ENCODE measurements at places on chromosomes 13 and 19. TPM values are rescaled to one million over a fixed set of nuclear protein-coding genes. Genes with fewer than 3 reads are reported as not detected.
A peak's percentile ranks its signal among the peaks of the same experiment; 100 is the strongest.

Gene ZNF763
- 1.3 TPM for total RNA-seq

Gene C19orf67
- total RNA-seq = not detected

Gene IL11
- total RNA-seq = 38.7 TPM

Gene LRP3
- 54.8 TPM for total RNA-seq

Gene ARL11
- 0.14 TPM for total RNA-seq

Gene NCR1
- not detected for total RNA-seq

Gene WDR87
- not detected for total RNA-seq

Gene LAIR1
- total RNA-seq = 1.0 TPM

Gene MISP3
- 1.5 TPM for total RNA-seq

Gene COL5A3
- 1.3 TPM for total RNA-seq

Gene METTL21C
- not detected for total RNA-seq

Gene ICAM5
- 0.38 TPM for total RNA-seq

Gene MRPL54
- 48.4 TPM for total RNA-seq

Gene KLHL26
- 7.5 TPM for total RNA-seq

Gene SLC25A23
- total RNA-seq = 68.6 TPM

Gene ZNF548
- 13.1 TPM for total RNA-seq

Gene DNAAF3
- 0.21 TPM for total RNA-seq

DNA sequence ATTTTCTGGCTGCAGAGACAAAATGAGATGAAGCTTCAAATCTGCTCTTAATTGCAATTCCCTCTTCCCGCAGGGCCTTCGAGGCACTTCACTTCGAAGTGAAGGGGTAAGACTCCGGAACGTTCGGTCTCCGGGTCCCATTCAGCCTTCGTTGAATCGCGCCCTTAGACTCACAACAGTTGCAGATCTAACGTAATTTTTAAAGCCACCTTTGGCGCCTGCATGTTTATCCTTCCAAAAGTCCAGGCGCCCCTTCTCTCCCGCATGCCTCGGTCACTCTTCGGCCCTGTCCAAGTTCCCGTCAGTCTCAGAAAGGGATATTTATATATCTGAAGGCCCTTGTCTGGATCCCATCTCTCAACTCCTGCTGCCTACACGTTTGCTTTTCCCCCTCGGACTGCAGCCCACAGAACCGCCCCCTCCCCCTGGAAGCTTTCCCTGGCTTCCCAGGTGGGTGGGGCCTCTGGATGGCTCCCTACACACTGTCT is 915 bp upstream of the KCTD12 start:
- DNase-seq = no peak

DNA sequence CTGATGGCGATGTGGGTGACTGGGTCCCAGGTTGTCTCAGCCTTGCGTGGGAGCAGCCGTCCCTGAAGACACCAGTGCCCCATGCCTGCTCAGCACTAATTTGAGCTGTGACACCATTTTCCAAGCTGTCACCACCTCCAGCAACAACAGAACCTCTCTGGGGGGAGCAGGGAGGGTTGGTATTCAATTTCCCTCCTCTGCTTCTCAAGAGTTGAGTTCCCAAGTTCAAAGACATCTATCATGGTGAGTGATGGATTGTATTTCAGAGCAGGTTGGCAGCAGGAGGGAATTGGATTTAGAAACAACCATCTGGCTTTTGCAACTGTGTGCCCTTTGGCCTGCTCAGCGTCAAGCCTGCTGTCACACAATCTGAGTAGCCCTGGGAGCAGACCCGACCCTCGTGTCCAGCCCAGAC is 46.9 kb upstream of the UQCRFS1 start:
- no peak for DNase-seq

DNA sequence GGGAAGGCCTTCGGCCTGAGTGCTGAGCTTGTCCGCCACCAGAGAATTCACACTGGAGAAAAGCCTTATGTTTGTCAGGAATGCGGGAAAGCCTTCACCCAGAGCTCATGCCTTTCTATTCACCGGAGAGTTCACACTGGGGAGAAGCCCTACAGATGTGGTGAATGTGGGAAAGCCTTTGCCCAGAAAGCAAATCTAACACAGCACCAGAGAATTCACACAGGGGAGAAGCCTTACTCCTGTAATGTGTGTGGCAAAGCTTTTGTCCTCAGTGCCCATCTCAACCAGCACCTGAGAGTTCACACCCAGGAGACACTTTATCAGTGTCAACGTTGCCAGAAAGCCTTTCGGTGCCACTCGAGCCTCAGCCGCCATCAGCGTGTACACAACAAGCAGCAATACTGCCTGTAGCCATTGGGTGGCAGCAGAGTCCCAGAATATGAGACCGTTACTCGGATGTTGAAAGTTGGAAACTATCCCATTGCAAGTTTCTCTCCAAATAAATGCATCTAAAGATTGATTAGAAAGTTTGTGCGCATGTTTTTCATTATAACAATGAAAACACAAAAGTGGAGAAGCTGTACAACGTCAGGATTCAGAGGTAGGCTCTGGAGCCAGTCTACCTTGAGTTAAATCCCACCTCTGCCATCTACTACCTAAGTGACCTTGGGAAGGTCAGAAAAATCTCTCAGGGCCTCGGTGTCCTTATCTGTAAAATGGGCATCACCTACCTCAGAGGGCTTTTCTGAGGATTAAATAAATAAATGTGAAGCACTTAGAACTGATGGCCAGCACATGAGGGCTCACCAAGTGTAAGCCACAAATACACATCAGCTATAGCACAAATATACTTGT is 21.1 kb downstream of the ZNF473 start:
- DNase-seq = no peak

- DNase-seq = no peak
These were observed 1.2 kb downstream of the ZNF8 start for GRCh38 chr19:58279925-58280316.

DNA sequence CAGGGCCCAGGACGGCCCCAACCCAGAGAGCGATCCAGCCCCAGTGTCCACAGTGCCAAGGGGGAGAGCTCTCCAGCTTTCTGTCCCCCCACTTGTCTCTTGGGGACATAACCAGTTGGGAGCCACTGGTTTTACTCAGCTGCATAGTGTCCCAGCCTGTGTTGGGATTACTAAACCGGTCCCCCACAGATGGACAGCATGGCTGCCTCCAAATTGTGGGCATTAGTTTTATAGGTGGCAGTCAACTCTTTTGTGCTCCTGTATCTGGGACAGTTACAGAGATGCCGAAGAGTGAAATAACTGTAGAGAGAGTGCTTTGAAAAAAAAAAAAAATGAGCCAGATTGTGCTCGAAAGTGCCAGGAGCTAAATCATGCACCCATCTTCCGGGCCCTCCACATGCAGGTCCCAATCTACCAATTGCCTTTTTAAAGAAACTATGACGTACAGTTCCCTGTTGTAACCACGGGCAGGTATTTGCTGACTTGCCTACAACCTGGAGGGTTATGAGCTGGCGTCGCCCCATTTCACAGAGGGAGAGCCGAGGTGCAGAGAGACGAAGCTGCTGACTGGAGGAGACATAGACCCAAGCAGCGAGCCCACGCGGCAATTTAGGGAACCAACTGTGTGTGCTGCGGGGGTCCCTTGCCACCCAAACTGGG is 2.4 kb upstream of the NFIC start:
- no peak for DNase-seq

- no peak for DNase-seq
These were observed 642.1 kb upstream of the ARGLU1 start for GRCh38 chr13:107209824-107210722.

DNA sequence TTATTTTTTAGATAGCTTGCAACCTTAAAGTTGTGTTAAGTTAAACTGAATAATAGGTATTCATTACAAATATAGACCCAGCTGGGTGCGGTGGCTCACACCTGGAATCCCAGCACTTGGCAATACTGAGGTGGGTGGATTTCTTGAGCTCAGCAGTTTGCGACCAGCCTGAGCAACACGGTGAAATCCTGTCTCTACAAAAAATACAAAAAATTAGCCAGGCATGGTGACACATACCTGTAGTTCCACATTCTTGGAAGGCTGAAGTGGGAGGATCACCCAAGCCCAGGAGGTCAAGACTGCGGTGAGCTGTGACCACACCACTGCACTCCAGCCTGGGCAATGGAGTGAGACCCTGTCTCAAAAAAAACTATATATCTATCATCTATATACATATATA is 386.5 kb downstream of the PCDH17 start:
- peak; percentile 5 for DNase-seq

DNA sequence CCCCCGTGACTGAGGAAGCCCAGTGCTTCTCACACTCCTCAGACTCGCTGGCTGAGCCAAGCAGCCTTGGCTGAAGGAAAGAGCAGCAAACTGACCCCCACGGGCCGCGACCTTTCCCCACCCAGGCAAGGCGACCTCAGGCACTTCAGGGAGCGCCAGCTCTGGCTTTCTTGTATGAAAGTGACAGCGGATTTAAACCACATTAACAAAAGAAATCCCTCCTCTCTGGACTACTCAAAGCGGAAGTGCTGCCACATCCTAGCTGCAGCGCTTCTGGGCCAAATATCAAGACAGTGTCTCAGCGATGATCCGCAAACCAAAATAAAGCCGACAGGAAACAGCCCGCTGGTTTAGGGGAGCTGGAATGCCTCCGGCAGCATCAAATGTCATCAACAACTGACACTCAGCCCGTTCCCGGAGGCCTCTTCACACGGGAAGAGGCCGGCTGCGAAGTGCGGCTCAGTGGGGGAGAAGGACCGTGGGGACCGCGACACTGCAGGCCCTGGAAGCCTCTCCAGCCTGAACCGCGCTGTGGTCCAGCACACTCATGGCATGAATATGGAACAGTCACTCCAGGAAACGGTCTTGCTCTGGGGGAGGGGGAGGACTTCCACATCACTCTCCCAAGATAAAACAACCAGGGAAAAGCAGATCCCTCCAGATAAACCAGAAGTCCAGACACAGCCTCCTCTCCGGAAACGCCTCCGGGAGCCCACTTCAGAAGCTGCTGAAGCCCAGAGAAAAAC is 1.4 kb downstream of the RASA3 start:
- peak; percentile 64 for DNase-seq

DNA sequence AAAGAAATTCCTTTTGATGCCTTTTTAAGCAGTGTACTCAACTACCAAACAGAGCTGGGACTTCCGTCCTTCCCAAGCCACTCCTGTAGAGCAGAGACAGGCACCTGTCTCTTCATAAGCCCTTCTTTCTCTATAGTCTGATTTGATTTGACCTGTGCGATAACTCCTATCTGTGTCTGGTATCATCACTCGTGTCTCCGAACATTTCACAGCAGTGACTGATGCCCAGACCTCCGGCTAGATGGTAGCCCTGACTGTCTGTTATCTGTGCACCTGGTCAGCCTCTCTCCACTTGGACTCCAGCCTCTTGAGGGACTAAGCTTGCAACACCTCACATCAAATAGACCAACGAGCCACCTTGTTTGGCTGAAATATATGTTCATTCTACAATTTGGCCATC is 316.2 kb upstream of the ZNF507 start:
- no peak for DNase-seq

DNA sequence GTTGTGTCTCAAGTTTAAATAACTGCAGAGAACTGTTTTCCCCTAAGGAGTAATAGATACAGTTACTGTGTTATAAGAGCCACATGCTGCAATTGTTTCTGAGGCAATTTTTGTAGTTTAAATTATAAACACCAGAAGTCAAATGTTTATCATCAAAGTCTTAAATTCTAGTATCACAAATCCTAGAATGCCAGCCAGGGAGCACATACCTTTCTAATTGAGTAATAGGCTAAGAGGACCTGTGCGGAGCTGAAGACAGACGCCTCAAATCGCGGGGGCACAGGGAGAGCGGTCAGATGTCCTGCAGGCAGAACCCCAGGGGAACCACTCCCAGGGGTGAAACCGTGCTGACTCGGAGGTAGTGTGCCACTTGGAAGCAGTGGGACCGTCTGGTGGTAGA is 65.2 kb upstream of the TNFRSF19 start:
- no peak for DNase-seq

GRCh38 chr13:113931841-113932459 is 41.9 kb downstream of the C13orf46 start:
- DNase-seq = no peak

DNA sequence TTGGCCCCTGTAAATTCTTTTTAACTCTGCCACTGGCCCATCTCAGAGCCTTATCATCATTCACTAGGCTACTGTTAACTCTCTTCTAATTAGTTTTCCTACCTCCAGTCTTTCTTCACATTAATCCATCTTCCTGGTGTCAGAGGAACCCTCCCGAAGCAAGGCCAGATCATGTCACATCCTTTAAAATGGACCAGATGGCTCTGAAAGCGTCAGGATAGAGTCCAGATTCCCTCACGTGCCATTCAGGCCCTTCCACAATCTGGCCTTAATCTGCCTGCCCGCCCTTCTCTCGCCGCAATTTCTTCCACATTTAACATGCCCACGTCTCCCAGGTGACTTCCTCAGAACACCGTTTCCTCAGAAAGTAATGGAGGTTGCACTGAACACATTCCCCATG is 86.5 kb downstream of the RFC3 start:
- DNase-seq = no peak

GRCh38 chr13:50543141-50543540 is 300.4 kb downstream of the DLEU7 start:
- no peak for DNase-seq

DNA sequence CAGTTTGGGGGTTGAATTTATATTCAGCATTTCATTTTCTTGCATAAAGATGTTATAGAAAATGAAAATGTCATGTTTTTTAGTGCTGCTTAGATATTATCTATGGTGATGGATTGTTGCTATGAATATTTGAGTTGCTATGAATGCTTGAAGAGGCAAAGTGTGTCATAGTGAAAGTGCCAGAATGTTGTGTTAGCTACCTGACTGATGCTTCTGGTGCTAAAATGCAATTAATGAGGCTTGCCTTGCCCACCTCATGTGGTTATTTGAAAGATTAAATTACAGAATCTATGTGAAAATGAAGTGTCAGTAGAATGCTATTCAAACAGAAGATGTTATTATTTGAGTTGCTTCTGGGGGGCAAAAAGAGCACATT is 62.7 kb upstream of the MYCBP2 start:
- DNase-seq = no peak

GRCh38 chr19:50669302-50670101 is 20.3 kb downstream of the C19orf81 start:
- DNase-seq = no peak

- DNase-seq = no peak
These were observed 471.4 kb downstream of the MYO16 start for GRCh38 chr13:109100705-109101304.

GRCh38 chr13:101425623-101426022 is 9.3 kb upstream of the NALCN start:
- no peak for DNase-seq

- no peak for DNase-seq
These were observed 14.9 kb downstream of the SERP2 start for GRCh38 chr13:44388427-44389059.

DNA sequence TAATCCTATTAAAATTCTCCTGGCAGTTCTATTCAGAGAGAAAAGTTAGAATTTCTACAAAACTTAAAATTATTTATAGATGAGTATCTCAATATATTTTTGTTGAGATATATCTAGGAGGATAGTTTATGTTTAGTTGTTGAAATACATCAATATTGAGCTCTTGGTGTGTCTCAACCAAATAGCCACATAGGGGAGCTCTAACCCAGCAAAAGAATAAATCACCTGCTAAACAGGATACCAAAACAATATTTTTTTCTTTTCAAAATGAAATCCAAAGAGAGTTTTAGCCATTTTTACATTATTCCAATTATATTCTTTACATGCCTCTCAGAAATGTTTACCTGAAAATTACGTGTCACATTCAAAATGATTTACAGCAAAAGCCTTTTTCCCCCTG is 954.7 kb downstream of the SLITRK6 start:
- DNase-seq = peak; percentile 4

GRCh38 chr19:50906217-50906616 is 5.0 kb downstream of the KLK4 start:
- no peak for DNase-seq
